Activated CD8-positive, alpha-beta T cell treated with anti-CD3 and anti-CD28 coated beads, Interleukin-2, amount 10 ng/mL, durations not matched to agents 7 days and 5 days (primary cell): ENCODE measurements at places on chromosomes 13 and 19.

- no peak for DNase-seq
- H3K4me3 ChIP-seq: no peak overlapping the region
- no peaks in the 10 kb centered on the region for H3K36me3 ChIP-seq
These were observed 203.2 kb downstream of the FGF14 start for GRCh38 chr13:102198418-102199311.

DNA sequence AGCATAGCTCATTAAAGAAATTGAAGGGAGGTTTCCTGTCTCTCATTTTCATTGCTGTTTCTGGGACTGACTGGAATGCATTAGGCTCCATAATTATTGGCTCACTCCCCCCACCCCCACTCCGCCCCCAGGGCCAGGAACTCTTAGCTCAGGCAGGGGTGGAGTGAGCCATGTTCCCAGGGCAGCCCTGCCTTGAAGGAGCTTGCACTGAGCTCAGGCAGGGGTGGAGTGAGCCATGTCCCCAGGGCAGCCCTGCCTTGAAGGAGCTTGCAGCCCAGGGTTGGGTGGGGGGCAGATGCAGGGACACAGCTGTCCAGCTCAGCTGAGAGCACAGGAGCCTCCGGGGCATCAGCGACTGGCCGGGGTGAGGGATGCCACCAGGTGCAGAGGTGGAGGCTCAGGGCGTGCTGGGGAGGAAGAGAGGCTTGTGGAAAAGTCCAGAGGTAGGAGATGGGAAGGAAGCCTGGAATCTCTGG lies 39.1 kb upstream of the TFDP1 start:
- peaks cover 7% of the 10 kb centered on the region for H3K36me3 ChIP-seq
- H3K4me1 ChIP-seq: no peaks in the 10 kb centered on the region
- H3K27ac ChIP-seq: no peak overlapping the region

- H3K4me1 ChIP-seq: peaks cover 10% of the 10 kb centered on the region
- H3K27ac ChIP-seq: no peak within 1 kb of the TSS
- peaks cover under 1% of the 10 kb centered on the region for H3K36me3 ChIP-seq
These were observed at the start of gene SHD for GRCh38 chr19:4278419-4279266. Gene SHD, plus strand, starts transcription at chr19:4279266. Its CDS starts 798 bp downstream, at chr19:4280064.

- H3K27me3 ChIP-seq: no peaks in the 10 kb centered on the region
- H3K4me1 ChIP-seq: no peaks in the 10 kb centered on the region
- H3K27ac ChIP-seq: no peak overlapping the region
- H3K4me3 ChIP-seq: no peak overlapping the region
These were observed 2874.1 kb upstream of the PCDH20 start for GRCh38 chr13:64289702-64290101.

GRCh38 chr13:44364345-44365000 lies 9.2 kb upstream of the SERP2 start:
- H3K36me3 ChIP-seq: no peaks in the 10 kb centered on the region
- no peak overlapping the region for H3K4me3 ChIP-seq
- no peak for DNase-seq
- peaks cover 10% of the 10 kb centered on the region for H3K27me3 ChIP-seq
- no peak overlapping the region for H3K27ac ChIP-seq

GRCh38 chr19:38733241-38733492 lies 11.1 kb downstream of the CAPN12 start:
- H3K27me3 ChIP-seq: peaks cover 4% of the 10 kb centered on the region
- peaks cover 37% of the 10 kb centered on the region for H3K36me3 ChIP-seq
- H3K27ac ChIP-seq: peak overlapping the region; percentile 88
- no peak for DNase-seq
- H3K4me1 ChIP-seq: peaks cover 48% of the 10 kb centered on the region

GRCh38 chr13:75514080-75514995 lies 23.3 kb downstream of the COMMD6 start:
- peaks cover 2% of the 10 kb centered on the region for H3K36me3 ChIP-seq
- no peak for DNase-seq
- no peak overlapping the region for H3K27ac ChIP-seq
- H3K4me3 ChIP-seq: no peak overlapping the region
- no peaks in the 10 kb centered on the region for H3K4me1 ChIP-seq
- H3K27me3 ChIP-seq: peaks cover 2% of the 10 kb centered on the region

DNA sequence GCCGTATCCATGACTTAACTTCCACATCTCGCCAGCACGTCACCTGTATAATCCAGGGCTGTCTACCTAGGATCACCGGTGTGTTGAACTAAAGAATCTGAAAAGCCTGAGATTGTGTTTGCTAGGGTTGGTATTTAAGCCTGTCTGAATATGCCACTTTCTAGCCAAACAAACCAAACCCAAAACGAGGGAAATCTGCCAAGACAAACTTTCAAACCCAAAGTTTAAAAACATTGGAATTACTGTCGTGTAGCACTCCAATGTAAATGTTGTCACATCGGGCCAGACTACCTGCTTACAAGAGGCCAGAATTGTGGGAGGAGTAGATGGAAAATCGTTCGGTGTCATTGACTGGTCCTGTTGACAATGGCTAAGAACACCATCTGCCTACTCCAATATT lies 747.8 kb downstream of the EFNB2 start:
- H3K27me3 ChIP-seq: no peaks in the 10 kb centered on the region
- no peak for DNase-seq
- H3K4me1 ChIP-seq: no peaks in the 10 kb centered on the region
- H3K4me3 ChIP-seq: no peak overlapping the region

GRCh38 chr19:20912973-20913372 lies 10.1 kb upstream of the ZNF85 start:
- no peaks in the 10 kb centered on the region for H3K27me3 ChIP-seq
- H3K27ac ChIP-seq: no peak overlapping the region
- no peaks in the 10 kb centered on the region for H3K4me1 ChIP-seq
- no peak for DNase-seq
- no peak overlapping the region for H3K4me3 ChIP-seq

- peaks cover 8% of the 10 kb centered on the region for H3K27me3 ChIP-seq
- peak overlapping the region; percentile 76 for H3K27ac ChIP-seq
- peaks cover 30% of the 10 kb centered on the region for H3K36me3 ChIP-seq
- no peak overlapping the region for H3K4me3 ChIP-seq
- no peak for DNase-seq
These were observed 51.5 kb upstream of the WDFY2 start for GRCh38 chr13:51532736-51533197.

DNA sequence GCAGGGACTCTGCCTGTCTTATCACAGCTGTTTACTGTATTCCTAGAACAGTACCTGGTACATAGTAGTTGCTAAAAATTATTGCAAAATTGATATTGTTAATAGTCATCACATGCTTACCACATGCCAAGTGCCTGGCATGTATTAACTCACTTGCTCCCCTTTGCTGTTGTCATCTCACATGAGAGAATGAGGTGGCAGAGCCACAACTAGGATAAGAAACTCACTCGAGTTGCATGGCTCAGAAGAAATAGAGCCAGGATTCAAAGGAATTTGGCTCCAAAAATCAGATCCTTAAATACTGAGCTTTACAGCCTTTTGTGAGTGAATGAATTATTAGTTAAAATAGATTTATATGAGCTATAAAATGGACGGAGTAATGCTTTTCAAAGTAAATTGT lies 42.6 kb downstream of the B3GLCT start:
- H3K4me3 ChIP-seq: no peak overlapping the region
- no peaks in the 10 kb centered on the region for H3K27me3 ChIP-seq
- no peak for DNase-seq
- no peak overlapping the region for H3K27ac ChIP-seq
- no peaks in the 10 kb centered on the region for H3K4me1 ChIP-seq
- no peaks in the 10 kb centered on the region for H3K36me3 ChIP-seq

DNA sequence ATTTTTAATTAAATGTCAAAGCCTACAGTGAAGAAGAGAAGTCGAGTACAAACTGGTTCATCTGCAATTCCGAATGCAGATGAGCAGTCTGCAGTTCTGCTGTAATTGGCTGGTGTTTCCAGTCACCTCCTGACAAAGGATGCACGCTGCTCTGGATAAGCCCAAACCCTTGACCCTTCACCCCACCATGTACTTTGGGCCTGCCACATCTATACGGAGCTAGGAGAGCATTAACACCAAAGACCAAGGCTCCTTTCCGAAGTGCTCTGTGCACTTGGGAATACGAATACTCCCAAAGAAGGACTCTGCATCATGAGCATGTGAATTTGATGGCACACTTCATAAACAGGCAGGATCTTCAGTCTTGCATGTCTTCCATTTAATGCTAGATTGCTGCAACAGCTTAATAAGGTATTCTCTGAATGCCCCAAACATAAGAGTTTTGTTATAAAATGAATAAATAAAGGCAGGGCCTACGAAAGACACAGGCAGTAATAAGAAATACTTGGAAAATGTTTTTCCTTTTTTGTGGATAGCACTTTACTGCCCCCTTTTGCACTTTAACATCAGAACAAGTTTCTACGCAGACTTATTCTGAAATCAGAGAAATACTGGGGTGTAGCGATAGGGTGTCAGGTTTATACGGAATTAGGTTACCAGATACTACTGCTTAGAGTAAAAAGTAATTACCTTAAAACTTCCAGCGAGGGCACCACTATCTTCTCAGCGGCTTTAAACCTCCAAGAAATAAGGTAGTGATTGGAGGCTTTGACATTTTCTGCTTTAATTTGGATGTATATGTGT lies 15.0 kb downstream of the EFNB2 start:
- H3K4me3 ChIP-seq: no peak overlapping the region
- no peak for DNase-seq
- H3K27ac ChIP-seq: no peak overlapping the region
- peaks cover 24% of the 10 kb centered on the region for H3K27me3 ChIP-seq
- no peaks in the 10 kb centered on the region for H3K36me3 ChIP-seq

- no peak for DNase-seq
- H3K4me1 ChIP-seq: peaks cover 50% of the 10 kb centered on the region
- peak overlapping the region; percentile 76 for H3K4me3 ChIP-seq
- H3K27ac ChIP-seq: peak overlapping the region; percentile 77
These were observed 2.0 kb downstream of the PLAUR start for GRCh38 chr19:43667876-43668405.

- H3K4me1 ChIP-seq: no peaks in the 10 kb centered on the region
- no peak within 1 kb of the TSS for H3K27ac ChIP-seq
- H3K27me3 ChIP-seq: peaks cover 60% of the 10 kb centered on the region
- no peak for DNase-seq
- no peak within 1 kb of the TSS for H3K4me3 ChIP-seq
These were observed at the start of gene NTF4 for GRCh38 chr19:49064768-49065611. Gene NTF4, minus strand, starts transcription at chr19:49064818. Its CDS starts 2,821 bp downstream, at chr19:49061997.

DNA sequence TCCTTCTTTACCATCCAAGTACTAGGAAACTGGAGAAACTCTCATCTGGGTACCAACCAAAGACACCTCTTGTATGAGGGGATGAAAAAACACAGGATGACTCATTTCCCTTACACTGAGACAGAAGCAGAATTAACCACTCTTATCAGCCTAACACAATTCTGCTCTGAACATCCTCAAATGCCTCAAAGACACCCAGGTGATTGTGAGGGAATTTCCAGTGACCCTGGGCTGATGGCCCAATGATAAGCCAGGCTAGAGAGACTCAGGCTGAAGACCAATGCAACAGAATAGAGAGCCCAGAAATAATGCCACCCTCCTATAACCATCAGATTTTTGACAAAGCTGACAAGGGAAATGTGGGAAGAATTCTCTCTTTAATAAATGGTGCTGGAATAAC lies 7.0 kb downstream of the ZNF737 start:
- H3K27me3 ChIP-seq: no peaks in the 10 kb centered on the region
- no peak for DNase-seq
- peaks cover 88% of the 10 kb centered on the region for H3K36me3 ChIP-seq
- no peak overlapping the region for H3K27ac ChIP-seq

DNA sequence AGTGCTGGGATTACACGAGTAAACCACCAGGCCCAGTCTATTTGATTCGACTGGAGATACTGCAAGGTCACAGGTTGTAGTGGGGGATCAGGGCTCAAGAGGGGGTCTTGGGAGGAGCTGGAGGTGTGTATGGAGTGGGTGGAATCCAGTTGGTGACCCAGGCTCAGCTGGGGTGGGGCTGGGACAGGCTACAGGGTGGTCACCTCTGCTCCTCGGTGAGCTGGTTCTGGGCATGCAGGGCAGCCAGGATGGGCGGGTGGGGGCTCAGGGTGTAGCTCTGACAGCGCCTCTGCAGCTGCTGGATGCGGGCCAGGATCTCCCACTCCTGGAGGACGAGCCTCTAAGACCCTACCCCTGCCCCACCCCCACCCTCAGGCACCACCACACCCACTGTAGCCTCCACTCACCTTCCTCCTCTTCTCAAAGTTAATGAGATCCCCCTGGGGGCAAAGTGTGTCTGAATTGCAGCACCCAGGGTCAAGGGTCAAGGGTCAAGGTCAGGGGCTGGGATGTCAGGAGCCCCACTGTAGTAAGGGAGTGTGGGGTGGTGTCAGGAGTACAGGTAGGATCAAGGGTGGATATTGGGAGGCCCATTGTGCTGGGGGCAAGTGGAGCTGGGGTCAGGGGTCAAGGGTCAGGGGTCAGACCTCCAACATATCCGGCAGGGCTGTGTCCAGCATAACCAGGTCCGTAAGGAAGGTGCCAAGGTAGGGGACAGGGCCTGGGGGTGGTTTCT lies 17.1 kb downstream of the RGL3 start:
- no peaks in the 10 kb centered on the region for H3K4me1 ChIP-seq
- peaks cover 2% of the 10 kb centered on the region for H3K27me3 ChIP-seq
- no peaks in the 10 kb centered on the region for H3K36me3 ChIP-seq

- no peaks in the 10 kb centered on the region for H3K36me3 ChIP-seq
- no peaks in the 10 kb centered on the region for H3K27me3 ChIP-seq
- H3K4me1 ChIP-seq: no peaks in the 10 kb centered on the region
These were observed 61.3 kb downstream of the DCLK1 start for GRCh38 chr13:36069881-36070366.

GRCh38 chr19:14558370-14559066 lies 13.3 kb downstream of the NDUFB7 start:
- no peak for DNase-seq
- H3K36me3 ChIP-seq: peaks cover 5% of the 10 kb centered on the region
- no peak overlapping the region for H3K27ac ChIP-seq
- H3K27me3 ChIP-seq: no peaks in the 10 kb centered on the region
- no peak overlapping the region for H3K4me3 ChIP-seq
- H3K4me1 ChIP-seq: peaks cover 26% of the 10 kb centered on the region

DNA sequence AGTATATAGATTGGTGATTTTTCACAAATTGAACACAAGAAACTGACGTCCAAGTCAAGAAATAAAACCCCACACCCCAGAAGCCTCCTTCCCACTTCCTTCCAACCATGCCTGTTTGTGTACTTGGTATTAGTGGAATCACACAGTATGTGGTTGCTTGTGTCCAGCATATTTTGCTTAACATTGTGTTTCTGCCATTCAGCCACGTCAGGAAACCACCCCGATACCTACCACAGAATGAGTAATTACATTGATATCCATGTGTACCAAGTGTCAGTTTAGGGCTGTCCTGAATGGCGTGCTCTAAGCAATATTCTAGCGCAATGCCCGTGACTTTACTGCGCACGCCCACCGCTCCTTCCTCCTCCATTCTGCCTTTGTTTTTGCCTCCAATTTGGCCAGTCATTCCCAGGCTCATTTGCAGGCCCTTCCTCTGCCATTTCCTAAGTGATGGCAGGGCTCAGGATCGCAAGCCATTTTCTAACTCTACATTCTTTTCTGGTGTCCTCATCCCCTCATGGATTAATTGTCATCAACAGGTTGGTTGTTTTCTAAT lies 25.9 kb upstream of the MPHOSPH8 start:
- H3K36me3 ChIP-seq: no peaks in the 10 kb centered on the region
- H3K4me1 ChIP-seq: peaks cover 3% of the 10 kb centered on the region
- DNase-seq: no peak
- no peak overlapping the region for H3K4me3 ChIP-seq
- no peak overlapping the region for H3K27ac ChIP-seq
